ENCODE measurements at places on chromosomes 11 and 22.

DNA sequence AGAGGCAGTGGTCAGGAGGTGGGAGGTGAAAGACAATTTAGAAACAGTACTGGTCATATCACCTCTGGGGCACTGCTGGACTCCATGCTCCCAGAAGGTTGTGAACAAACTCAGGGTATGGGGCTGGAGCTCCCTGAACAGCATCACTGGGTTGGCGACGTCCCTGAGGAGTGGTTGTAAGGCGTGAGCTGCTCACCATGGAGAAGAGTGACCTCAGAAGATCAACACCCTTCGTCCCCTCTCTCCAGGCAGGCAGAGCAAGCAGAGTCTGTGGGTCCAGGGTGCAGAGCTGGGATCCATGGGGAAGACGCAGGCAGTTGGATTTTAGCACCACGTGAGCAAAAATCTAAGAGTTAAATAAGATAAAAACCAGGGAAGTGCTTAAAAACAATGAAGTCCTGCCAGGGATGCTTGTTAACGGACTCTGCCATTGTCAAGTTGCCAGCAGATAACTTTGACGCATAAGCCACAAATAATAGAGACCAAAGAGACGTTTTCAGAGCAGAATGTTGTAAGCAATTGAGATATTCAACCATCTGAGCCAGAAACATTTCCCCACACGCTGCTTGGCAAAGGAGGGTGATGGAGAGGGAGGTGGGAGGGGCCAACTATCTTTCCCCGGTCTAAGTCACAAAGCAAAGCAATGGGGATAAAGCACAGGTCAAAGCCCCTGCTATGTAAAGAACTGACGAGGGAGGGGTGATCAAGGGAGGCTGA is 13.6 kb downstream of the PNPLA5 start:
- DNase-seq = peak; percentile 0

- DNase-seq = no peak
Measured at GRCh38 chr11:69000391-69000790, 12.7 kb downstream of the MRGPRF start.

- no peak for DNase-seq
Measured at GRCh38 chr11:45892856-45893255, 7.4 kb downstream of the MAPK8IP1 start.

GRCh38 chr11:106076171-106076918 is 802 bp downstream of the KBTBD3 start:
- no peak for DNase-seq

GRCh38 chr11:19880088-19880345 is 167.4 kb downstream of the NAV2 start:
- DNase-seq = no peak

DNA sequence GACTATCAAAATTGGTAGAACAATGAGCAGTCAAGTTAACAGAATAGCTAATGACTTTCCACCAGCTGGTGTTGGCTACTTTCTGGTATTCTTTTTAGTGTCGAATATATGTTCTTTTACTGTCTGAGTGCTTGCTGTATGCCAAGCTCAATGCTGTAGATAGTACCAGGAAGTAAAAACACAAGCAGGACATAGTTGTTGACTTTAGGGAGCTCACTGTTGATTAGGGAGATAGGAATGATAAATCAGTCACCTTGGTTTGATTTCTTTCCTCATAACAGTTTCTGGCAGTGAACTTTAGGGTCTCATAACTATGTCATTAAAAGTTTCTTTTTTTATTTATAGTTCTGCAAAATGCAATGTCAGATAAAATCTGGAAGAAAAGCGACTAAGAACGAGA is 9.0 kb downstream of the HMGXB4 start:
- no peak for DNase-seq

Data from activated naive CD4-positive, alpha-beta T cell treated with anti-CD3 and anti-CD28 coated beads, Interleukin-2, amount 50 U/mL, for 16 hours (primary cell).